ENCODE measurements at places on chromosomes 12 and 14.

- DNase-seq = no peak
Measured at GRCh38 chr12:20453756-20454310, 85.5 kb downstream of the PDE3A start.

DNA sequence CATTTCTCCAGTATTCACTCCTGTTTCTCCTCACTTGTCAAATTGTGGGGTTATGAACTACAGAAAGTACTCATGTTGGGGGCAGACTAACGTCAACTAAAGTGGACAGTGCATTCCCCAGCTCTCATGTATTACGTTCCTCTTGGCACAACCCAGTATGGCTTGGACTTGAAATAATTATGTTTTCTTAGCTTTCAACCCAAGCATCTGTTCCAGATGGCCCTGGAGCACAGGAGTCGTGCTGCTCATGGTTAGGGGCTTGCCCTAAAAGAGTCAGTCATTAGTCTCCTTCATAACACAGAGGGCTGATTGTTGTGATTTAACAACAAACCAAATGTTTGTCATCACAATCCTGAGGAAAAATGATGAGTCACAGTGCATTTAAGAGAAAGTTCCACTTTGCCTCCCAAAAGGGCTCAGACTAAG, 154.4 kb downstream of the RPAP3 start:
- no peak for DNase-seq

DNA sequence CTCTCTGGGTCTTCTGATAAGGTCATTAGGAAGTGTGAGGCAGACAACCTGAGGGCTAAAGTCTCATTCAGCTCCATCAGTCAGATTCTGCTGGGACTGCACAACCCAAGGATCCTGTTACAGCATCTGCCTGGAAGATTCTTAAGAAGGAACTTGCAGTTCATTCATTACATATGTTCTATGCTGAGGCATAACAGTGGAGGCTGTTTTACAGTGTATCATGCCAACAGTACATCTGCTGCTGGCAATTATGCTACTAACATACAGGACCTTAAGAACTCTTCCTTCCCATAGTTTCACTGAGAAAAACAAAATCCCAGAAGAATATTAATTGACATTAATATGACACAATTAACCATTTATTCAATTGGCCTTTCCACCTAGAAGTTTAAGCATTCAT, 968.6 kb downstream of the DIO2 start:
- no peak for DNase-seq

- DNase-seq = no peak
Measured at GRCh38 chr14:33375786-33376185, 437.1 kb downstream of the NPAS3 start.

- DNase-seq = no peak
Measured at GRCh38 chr14:92657457-92658142, 90.8 kb downstream of the LGMN start.

DNA sequence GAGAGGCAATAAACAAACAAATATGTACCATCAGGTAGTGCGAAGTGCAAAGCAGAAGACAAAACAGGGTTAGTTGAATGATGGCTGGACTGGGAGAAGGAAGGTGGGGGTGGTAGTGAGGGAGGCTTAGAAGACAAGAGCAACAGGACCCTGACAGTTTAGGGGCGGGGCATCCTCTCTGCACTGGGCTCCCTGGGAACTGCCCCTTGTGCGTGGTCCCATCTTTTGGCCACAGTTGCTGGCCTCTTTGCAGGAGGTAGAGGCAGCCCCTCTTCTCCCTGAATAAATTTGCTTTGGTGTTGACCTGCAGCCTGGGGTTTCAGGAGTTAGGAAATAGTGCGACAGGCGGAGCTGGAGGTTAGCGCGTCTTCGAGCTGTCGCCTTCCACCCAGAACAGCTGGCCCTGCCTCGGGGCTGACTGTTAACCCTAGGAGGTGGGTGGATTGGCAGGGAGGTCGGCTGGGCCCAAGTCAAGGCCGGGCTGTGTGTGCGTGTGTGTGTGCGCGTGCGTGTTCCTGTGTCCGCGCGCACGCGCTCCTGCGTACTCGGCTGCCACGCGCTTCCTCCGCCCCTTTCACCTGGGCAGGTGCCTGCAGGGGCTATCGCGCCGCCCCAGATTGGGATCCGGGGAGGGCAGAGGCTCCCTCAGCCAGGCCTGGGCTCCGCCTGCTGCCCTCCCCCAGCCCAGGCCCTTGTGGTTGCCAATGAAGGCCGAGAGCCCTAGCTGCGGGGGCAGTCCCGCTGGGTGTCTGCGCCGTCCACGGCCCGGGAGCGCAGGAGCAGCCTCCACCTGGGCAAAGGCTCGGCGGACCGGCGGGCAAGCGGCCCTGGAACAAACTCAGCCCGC, 180.8 kb downstream of the ADCK1 start:
- no peak for DNase-seq

Measured in stimulated activated naive CD4-positive, alpha-beta T cell treated with Interleukin-2 at 50 U/mL for 16 hours (primary cell).